Activated CD4-positive, alpha-beta T cell treated with anti-CD3 and anti-CD28 coated beads, Interleukin-2, Interleukin-6, amounts not matched to agents 100 ng/mL and 50 ng/mL, durations not matched to agents 16 hours and 8 hours (primary cell): ENCODE measurements at places on chromosomes 12 and 14.

DNA sequence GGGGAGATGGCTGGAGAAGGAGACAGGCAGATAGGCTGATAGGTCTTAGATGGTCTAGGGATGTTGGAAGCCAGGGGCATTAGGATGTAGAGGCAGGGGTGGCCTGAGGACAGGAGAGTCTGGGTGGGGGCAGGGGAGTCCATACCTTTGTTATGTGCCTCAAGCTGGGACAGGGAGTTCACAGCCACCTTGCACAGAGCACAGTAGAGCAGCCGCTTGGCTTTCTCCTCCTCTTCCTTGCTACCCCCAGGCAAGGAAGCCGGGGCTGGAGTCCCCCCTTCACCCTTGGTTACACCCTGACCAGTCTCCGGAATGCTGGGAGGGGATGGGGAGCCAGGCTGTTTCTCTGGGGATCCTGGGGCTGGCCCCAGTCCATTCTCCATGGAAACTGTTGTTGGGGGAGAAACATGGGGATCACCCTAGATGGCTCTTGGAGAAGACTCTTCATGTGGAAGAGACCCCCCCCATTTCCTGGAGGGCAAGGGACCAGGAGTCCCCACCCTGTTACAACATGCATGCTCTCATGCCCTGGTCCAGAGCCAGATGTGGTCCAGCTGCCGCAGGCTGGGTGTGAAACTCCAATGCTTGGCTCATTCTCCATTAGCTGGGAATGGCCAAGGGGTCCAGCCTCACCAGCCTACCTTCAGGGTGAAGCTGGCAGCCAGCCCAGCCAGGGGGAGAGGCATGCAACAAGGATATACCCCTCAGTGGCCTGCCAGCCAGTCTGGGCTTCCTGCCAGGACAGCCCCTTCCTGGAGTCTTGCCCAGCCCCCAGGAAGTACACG is 7.2 kb upstream of the GPR84 start:
- no peak for DNase-seq

GRCh38 chr14:74618078-74618952 is 6.3 kb upstream of the LTBP2 start:
- DNase-seq, result peak; percentile 84

DNA sequence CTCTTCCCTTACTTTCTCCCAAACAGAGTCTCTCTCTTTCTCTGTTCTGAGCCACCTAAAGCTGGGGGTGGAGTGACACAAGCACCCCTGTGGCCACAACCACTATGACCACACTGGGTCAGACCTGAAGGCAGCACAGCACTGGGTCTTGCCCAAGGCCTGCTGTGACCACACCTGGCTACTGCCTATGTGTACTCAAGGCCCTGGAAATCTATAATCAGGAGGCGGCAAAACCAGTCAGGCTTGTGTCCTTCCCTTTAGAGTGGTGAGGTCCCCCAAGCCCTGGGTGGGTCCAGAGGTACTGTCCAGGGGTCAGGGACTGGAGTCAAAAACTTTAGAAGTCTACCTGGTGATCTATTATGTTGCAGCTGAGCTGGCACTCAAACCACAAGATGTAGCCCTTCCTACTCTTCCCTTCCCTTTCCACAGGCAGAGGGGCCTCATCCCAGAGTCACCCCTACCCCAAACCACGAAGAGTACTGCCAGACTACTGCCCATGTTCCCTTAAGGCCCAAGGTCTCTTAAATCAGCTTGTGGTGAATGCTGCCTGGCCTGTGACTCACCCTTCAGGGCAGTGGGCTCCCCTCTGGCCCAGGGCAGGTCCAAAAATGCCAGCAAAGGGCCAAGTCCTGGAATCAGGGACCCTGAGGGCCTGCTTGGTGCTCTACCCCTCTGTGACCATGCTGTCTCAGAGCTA is 179.8 kb upstream of the DYRK2 start:
- no peak for DNase-seq

DNA sequence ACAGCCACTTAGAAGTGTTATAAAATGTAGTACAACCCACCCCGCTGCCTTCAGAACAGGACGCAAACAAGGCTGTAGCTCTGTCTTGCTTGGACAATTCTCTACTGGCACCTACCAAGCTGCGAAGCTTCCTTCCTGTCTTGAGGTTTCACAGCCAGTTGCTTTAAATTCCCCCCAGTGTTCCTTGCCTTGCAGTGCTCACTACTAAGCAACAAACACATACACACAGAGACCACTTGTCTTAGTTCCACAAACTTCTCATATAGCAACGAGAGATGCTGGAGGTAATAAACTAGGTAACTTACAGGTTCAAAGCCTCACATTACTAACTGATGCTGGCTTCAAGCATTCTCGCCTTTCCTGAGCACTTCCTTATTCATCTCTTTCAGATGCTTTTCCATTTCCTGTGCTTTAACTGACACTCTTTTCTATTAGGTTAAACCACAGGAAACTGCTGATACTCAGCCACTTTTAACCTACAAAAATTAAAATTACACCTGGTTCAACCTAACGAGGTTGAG is 91.5 kb upstream of the PTGDR start:
- DNase-seq, result peak; percentile 15

DNA sequence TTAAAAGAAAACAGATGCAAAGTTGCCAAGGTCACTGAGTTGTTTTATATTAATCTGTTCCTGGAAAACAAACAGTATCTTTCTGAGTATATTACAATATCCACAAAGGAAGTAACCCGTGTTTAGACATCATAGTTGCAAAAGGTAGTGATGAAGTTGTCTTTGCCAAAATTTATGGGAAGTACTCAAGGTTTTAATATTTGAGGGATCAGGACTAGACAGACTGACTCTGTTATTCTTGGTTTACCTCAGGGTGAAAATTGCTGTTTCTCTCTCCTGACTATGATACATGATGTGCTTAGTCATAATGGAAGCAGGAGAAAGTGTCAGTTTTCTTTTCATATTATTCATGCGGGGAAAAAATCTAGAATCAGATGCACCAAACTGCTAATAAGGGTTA is 28.3 kb downstream of the TMEM233 start:
- peak; percentile 32 for DNase-seq

DNA sequence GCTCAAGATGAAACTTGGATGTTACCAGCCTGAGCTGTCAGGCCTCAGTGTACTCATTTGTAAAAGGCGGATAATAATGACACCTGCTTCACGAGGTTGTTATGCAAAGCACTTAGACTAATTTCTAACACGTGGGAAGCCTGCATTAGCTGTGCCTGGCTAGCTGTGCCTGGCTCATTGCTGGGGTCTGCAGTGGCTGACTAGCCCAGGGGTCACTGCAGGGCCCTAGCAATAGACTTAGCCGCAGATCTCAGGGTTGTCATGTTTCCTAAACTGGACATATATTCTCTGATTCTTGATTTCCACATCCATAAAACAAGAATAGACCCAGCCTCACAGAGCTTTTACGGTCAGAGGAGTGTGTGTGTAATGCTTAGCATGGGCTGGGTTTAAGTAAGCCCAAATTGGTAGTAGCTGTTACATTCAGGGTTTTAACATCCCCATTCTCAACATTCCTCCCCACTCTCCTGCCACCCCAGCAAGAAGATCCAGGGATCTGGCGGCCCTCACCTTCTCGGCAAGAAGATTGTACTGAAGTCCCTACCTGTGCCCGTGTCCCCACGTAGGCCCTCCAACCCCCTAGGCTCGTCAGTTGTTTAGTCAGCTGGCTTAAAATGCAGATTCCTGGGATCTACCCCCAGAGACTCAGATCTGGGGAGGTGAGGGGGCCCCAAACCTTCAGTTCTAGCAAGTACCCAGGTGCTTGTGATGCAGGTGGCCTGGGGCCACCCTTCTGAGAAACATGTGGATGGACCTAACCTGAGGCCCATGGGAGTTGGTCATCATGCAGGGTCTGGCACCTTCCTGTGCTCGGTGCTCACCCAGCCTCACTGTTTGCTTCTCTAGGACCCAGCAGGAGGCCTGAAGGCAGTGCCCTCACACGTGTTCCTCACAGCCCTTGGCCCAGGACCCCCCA is 8.6 kb downstream of the NR4A1 start:
- no peak for DNase-seq

DNA sequence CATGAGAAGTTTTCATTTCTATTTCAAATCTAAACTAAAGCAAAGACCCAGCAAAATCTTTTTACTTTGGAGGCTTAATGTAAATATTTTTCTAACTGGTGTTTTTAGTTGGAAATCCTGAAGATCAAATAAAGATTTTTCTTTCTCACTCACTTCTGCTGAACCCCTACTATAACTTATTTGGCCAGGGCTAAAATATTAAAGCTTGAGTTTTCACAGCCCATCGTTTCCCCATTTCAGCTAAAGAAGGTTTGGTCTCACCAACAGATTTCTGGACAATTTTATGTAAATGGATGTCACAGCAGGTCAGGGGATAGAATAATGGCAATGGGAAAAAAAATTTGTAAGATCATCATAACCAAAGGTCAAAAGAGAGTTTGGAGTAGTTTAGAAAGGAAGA is 92.7 kb upstream of the DCN start:
- no peak for DNase-seq

GRCh38 chr14:51540364-51540763 is 111.3 kb upstream of the FRMD6 start:
- no peak for DNase-seq

- DNase-seq, result no peak
These were observed 877.7 kb downstream of the SLC6A15 start for GRCh38 chr12:84034871-84035270.

GRCh38 chr14:34693228-34693939 is 21.0 kb downstream of the CFL2 start:
- no peak for DNase-seq

GRCh38 chr14:32980902-32981501 is 42.3 kb downstream of the NPAS3 start:
- no peak for DNase-seq

DNA sequence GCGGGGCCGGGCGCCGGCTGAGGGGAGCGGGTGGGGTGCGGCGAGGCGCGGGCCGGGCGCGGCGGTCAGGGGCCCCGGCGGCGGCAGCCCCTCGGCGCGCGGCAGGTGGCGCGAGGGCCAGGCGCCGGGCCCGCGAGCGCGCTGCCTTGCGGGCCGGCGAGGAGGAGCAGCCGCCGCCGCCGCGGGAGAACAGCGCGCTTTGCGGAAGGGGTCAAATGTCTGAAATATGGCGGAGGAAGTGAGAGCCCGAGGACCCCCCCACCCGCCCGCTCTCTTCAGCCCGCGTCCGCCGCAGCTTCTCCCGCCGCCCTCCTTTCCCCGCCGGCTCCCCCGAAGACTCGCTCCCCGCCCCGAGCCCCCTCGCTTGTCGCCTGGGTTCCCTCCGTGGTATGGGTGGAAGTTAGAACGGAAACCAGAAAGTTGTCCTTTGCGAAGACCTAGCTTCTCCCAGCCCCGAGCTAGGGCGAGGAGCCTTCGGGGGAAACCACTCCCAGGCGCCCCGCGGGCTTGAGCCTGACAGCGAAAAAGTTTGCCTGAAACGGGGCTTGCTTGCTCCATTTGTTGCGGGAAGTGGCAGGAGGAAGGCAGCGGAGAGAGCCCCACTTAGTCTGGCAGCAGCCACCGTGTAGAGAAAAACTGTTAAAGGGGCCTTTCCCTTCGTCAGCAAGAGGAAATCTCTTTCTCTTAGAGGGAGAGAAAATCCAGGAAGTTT is 551 bp downstream of the RAP1B start:
- peak; percentile 55 for DNase-seq

DNA sequence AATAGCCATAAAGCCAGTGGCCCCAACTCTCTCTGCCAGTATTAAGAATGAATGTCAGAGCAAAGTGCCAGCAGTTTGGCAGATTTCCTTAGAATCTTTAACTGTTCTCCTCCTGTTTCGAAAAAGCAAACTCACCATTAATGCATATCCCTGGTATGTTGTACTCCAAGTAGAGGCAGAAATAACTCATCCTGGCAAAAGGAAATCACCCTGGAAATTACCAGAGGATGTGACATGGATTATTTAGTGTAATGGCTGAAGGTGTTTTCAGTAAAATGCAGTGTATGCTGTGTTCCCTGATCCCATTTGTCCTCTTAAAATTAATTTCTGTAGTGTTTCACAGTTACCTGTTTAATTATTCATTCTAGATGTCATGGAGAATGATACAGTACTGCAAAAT is 105.3 kb downstream of the PDZRN4 start:
- DNase-seq, result no peak

DNA sequence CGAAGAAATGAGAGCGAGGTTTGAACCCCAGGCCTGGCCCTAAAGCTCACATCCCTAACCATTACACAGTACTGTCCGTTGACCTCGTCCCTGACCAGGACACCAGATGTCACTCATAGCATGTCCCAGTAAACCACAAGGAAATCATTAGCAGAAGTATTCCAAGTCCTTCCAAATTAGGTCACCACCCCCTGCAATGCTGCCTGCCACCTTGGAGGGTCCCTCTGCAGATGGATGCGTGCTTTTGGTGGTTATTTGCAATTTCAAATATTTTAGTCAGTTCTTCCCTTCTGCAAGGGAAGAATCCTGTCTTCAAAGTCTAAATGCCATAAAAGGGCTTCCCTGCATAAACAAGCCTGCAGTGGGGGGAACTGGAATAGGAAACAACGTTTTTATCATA is 71.3 kb downstream of the CLMN start:
- DNase-seq, result no peak

GRCh38 chr12:3564411-3564810 is 73.4 kb downstream of the PRMT8 start:
- no peak for DNase-seq
